ENCODE measurements at places on chromosomes 1 and 21.

GRCh38 chr21:38171723-38172344, 85.0 kb upstream of the KCNJ15 start:
- peak; percentile 85 for DNase-seq

- DNase-seq: peak; percentile 11
Measured at GRCh38 chr1:189269011-189269410, 1208.7 kb downstream of the BRINP3 start.

- DNase-seq: peak; percentile 53
Measured at GRCh38 chr1:214574598-214575411, 23.4 kb upstream of the PTPN14 start.

GRCh38 chr1:228143480-228144192, 3.6 kb downstream of the GUK1 start:
- no peak for DNase-seq

GRCh38 chr21:32182449-32182848, 96.4 kb downstream of the MIS18A start:
- DNase-seq: no peak

- no peak for DNase-seq
Measured at GRCh38 chr1:160546942-160547341, 23.9 kb upstream of the SLAMF6 start.
